GM23248 (cell line): ENCODE measurements at places on chromosomes 13 and 19. TPM values are rescaled to one million over a fixed set of nuclear protein-coding genes. Genes with fewer than 3 reads are reported as not detected.

DNA sequence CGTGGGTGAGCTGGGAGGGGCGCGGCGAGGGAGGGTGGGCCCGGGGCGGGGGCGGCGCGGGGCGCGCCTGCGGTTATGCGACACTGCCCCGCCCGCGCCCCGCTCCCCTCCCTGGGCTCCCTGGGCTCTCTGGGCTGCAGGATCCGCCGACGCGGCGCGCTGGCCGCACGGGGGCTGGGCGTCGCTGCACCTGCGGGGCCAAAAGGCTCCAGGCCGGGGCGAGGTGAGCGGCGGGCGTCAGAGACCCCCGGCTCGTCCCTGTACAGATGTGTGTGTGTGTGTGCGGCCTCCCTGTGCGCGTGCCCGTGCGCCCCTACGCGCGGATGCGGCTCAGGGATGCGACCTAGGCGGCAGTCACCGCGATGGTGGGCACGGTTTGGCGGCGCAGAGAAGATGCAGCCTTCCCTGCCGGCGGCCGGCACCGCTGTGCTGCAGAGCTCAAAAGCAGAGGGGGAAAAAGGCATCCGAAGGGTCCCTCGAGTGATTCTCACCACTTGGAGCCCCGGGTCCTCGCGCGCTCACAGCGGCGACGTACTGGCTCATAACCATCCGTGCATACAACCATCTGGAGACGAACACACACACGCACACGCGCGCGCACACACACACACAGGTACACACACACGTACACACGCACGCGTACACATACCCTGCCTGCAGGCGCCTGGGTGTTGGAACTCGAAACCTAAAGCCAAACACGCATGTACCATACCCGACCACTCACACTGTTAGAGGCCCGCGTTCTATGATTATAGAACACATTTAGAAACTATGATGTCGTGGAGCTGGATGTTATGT is 709 bp downstream of the ATP8A2 start:
- H3K27ac ChIP-seq: no peak overlapping the region
- H3K4me1 ChIP-seq: no peaks in the 10 kb centered on the region
- peaks cover 69% of the 10 kb centered on the region for H3K27me3 ChIP-seq

GRCh38 chr19:33699754-33700407 is 78.1 kb downstream of the CHST8 start:
- H3K4me1 ChIP-seq: no peaks in the 10 kb centered on the region
- H3K27me3 ChIP-seq: no peaks in the 10 kb centered on the region
- no peaks in the 10 kb centered on the region for H3K36me3 ChIP-seq

GRCh38 chr13:76019421-76020044 is 383.4 kb downstream of the LMO7 start:
- no peak overlapping the region for H3K4me3 ChIP-seq
- no peaks in the 10 kb centered on the region for H3K36me3 ChIP-seq
- H3K4me1 ChIP-seq: peaks cover 11% of the 10 kb centered on the region
- no peak for DNase-seq
- H3K27ac ChIP-seq: no peak overlapping the region

- no peak overlapping the region for H3K27ac ChIP-seq
- no peak for DNase-seq
- H3K4me1 ChIP-seq: no peaks in the 10 kb centered on the region
- no peaks in the 10 kb centered on the region for H3K36me3 ChIP-seq
- no peaks in the 10 kb centered on the region for H3K27me3 ChIP-seq
These were observed 442.7 kb downstream of the OXGR1 start for GRCh38 chr13:96551546-96551945.

GRCh38 chr13:31437975-31438374 is 238.2 kb downstream of the B3GLCT start:
- H3K4me1 ChIP-seq: peaks cover 12% of the 10 kb centered on the region
- DNase-seq: peak; percentile 51
- no peak overlapping the region for H3K4me3 ChIP-seq
- H3K27ac ChIP-seq: no peak overlapping the region

DNA sequence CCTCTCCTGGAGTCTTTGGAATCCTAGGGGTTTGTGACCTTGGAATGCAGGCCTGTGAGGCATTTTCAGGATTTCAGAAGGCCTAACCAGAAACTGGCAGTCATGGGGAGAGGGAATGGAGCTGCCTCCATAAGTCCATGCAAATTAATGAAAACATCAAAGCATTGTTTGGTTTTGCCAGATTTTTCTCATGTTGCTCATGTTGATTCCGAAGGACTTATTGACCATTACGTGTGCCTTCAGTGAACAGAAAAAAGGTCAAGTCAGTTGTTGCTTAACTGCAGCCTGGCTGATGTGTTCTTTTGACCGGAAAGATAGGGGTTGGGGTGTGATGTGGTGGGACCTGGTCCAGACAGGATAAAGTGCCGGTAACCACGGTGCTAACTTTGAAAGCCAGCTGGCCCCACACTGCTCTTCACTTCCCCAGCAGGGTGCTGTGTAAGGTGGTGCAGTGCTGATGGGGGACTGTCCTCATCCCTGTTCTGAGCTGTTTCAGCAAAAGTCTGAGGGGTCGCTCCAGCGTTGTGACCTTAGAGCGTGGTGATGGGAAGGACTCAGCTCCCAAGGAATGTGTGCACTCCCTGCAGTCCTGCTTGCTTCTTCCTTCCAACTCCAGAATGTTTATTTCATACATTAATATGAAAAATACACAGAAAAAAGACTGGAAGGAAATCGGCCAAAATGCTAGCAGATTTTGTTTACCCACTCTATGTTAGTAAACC is 3.5 kb downstream of the RNF113B start:
- no peaks in the 10 kb centered on the region for H3K27me3 ChIP-seq
- H3K36me3 ChIP-seq: no peaks in the 10 kb centered on the region
- peak; percentile 93 for DNase-seq
- peak overlapping the region; percentile 59 for H3K4me3 ChIP-seq
- H3K27ac ChIP-seq: peak overlapping the region; percentile 87

- no peaks in the 10 kb centered on the region; the same call in 1 of the 2 replicates for H3K27me3 ChIP-seq
- peaks cover 11% of the 10 kb centered on the region; the same call in 1 of the 2 replicates for H3K4me1 ChIP-seq
- H3K27ac ChIP-seq: no peak overlapping the region
- DNase-seq: peak; percentile 89
- no peaks in the 10 kb centered on the region for H3K36me3 ChIP-seq
These were observed 2.1 kb downstream of the PNMA8C start for GRCh38 chr19:46426506-46427162.

The PINLYP gene
- polyA plus RNA-seq: 1.3 and 2.5 TPM in 2 replicates
